HCEC 1CT (cell line): ENCODE measurements at places on chromosomes 4 and X.

- no peak for DNase-seq
Observed at GRCh38 chr4:116923389-116923788, 162.0 kb downstream of the TRAM1L1 start.

- peak; percentile 2 for DNase-seq
Observed at GRCh38 chr4:147793569-147794313, 61.9 kb downstream of the ARHGAP10 start.

GRCh38 chrX:65136424-65136823 is 160.2 kb upstream of the ZC4H2 start:
- DNase-seq: no peak

- DNase-seq: no peak
Observed at GRCh38 chr4:34850968-34851367, 1393.3 kb downstream of the ARAP2 start.

DNA sequence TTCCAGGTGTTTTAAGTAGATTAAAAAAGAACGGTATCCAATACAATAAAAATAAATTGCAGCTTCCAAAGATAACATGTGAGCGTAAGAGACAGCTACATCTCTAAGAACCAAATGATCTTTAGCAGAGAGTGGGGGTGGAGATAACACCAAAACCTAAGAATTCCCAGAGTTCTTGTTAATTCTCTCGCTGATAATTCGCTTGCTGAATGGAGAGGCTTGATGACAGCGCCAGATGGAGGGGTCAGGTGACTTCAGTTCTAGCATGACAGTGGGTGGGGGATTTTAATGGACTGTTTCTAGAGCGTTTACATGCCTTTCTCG is 2.3 kb downstream of the CLCN4 start:
- no peak for DNase-seq
